NCI-H510A (cell line): ENCODE measurements at places on chromosomes 1 and 21.

DNA sequence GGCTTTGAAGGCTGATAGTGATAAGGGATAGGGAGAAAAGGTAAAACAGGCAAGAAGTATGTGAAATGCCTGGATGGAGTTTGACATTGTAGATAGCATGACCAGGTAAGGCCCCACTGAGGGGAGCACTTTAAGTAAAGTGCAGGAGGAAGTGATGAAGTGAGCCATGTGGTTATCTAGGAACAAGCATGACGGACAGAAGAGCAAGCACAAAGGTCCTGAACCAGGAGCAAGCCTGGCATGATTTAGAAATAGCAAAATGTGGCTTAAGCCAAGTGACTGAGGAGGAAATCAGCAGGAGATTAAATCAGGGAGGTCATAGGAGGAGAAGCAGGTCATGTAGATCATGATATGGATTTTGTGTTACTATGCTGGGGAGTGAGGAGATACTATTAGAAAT is 129.2 kb downstream of the GLUL start:
- no peak for DNase-seq

GRCh38 chr1:31405578-31406245 is 7.3 kb upstream of the SERINC2 start:
- DNase-seq, result no peak

DNA sequence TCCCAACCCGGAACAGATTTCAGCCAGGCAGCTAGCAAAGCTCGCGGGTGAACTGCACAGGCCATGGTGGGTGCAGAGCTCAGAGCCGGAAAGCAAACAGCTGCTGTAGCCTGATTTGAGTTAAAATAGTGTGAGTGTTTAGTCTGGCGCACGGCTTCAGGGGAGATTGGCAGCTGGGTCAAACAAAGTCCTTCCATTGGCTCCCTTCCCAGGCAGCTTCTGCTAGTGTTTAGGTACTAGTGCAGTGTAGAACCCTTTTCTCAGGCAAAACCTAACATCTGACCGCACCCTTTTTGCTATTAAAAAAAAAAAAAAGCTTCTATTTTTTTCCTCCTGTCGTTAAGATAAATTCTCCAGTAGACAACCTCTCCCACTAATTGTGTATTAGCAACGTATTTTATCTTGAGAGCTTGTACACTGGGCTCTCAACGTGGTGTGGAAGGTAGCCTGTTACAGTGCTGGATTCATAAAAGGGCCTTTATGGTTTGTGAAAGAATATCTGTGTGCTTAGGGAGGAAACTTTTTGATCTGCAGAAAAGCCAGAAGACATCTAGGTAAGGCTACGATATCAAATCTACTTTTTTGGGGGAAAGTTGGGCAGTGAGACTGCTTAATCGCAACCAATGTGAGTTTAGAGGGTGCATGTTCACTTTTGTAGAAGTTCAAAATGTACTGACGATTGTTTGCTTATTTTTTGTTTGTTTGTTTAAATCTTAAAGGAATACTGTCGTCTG is 689.6 kb downstream of the USP25 start:
- no peak for DNase-seq

GRCh38 chr21:42550817-42551216 is 37.2 kb downstream of the SLC37A1 start:
- DNase-seq, result no peak

DNA sequence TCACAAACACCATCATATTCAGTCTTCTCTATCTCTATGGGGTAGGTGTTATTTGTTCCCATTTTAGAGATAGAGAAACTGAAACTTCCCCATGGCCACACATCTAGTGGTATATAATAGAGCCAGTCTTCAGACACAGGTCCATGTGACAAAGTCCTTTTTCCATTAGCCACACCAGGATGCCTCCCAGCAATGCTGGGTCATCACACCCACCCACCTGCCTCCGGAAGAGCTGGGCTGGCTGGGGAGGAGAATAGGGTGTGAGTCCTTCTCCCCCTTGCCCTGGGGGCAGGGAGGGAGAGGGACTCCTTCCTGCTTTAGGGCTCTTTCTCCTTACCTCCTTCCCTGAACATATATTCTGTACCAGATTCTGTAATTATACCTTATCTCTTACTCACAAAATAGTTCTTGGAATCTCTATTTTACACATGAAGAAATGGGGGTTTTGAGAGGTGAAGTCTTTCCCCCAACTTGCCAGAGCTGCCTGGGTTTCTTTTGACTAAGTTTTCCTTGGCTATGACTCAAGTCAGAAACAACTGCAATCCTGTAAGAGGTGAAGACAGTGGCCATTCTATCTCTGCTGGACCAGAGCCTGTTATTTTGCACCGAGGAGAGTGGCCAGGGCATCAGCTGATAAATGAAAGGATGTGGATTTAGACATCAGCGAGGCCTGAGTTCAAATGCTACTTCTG is 30.0 kb downstream of the SOX13 start:
- no peak for DNase-seq
